Activated CD4-positive, alpha-beta T cell treated with anti-CD3 and anti-CD28 coated beads for 4 hours (primary cell): ENCODE measurements at places on chromosomes 1 and 21.

DNA sequence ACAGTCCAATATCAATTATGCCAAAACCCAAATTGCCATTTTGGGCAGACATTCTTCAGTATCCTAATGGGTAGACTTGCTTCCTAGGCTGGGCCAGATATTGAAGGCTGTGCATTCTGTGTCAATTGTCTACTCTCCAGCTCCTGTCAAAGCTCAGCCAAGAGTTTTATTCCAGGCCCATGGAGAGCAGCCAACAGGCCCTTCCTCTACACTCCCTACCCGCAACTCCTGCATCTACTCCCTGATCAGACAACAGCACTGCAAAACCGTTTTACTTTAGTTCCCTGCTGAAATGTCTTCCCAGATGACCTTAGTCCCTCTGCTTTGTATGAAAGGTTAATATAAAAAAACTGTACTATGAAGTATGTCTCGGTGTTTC, 6.6 kb upstream of the ADORA3 start:
- DNase-seq = no peak

DNA sequence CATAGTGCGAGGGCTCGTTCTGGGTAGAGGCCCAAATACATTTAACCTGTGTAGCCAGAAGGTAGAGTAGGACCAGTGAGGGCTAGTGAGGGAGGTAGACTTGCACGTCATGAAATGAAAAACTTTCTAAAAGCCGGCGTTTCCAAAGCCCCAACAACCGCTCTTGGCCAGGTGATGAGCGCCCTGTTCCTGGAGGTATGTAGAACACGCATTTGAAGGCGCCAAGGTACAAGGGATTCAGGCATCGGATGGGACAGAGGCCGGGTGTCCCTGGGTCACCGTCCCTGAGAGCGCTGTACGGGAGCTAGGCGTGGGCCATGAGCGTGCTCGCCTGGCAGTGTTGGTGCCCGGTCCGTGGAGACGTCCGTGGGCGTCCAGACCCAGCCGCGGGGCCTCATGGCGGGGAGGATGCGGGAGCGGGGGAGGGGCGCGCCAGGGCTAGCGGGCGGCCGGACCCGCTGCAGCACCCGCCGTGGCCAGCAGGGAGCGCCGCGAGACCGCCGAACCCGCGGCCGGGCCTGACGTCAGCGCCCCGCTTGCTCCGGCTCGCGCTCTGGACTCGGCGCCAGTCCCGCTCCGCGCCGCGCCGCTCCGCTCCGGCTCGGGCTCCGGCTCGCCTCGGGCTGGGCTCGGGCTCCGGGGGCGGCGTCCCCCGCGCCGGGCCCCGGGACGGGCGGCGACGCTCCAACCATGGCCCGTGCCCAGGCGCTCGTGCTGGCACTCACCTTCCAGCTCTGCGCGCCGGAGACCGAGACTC, at the start of gene PTPRU:
PTPRU (plus strand) TSS at position 568 of the 757 bp plus-strand sequence; CDS start at position 691, 123 bp downstream.
- DNase-seq = peak; percentile 77

- DNase-seq = peak; percentile 18
Observed at GRCh38 chr1:203307641-203308126, 2.4 kb downstream of the BTG2 start.

DNA sequence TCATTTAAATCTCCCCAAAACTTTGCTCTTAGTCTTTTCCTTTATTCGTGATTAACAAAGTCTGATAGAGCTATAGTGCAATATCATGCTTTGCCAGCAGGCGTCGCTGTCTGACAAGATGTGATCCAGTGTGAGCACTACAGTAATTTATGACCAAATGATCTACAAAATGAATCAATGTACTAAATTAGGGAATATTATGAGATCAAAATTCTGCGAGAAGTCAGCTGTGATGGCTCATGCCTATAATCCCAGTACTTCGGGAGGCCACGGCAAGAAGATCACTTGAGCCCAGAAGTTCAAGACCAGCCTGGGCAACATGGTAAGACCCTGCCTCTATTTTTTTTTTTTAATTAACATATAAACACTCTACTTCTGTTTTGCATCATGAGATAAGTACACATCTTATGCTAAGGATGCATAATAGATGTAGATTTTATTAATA, 3.6 kb upstream of the SPSB1 start:
- peak; percentile 76 for DNase-seq

DNA sequence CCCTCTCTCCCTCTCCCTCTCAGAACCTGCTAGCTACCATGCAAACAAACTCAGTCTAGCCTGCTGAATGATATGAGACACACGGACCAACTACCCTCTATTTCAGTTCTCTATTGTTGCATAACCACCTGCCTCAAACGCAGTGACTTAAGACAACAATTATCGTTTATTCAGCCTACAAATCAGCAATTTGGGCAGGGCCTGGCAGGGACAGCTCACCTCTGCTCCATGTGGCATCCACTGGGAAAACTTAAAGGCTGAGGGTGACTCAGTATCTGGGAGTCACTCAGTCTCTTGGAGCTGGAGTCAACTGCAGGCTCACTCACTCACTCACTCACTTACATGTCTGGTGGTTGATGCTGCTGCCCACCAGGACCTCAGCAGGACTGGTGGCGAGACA, 121.3 kb downstream of the SEC16B start:
- DNase-seq = no peak

- no peak for DNase-seq
Observed at GRCh38 chr21:44482581-44483287, 27.4 kb downstream of the LRRC3 start.

DNA sequence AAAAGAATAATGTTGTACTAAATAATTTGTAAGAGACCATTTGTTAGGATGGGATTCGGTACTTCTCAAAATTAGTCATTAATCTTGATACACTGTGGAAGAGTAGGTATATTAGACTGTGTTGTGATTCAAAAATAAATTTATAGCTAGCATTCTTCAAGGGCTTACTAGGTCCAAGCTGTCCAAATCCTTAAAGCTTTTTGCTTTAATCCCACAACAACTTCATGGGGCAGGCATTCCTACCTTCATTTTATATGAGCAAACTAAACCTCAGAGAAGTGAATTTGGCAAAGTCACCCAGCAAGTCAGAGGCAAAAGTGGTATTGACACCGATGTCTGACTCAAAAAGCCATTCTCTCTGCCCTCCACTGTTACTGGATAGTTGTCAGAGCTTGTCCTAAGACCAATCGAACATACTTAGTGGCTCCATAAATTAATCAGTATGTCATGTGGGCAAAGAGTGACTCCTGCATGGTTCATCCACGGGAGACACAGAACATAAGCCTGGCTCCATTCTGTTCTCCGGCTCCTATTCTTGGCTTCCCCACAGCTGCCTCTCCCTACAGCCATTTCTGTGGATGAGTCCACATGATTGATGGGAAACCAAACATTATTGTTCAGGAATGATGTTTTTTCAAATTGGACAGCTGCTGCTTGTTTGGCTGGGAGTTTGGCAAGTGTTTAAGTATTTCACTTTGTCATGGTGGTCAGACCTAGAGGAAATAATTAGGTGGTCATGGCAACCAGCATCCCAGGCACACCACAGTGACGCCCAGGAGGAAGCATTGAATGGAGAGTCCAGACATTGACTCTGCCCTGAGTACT, 133.4 kb upstream of the FGGY start:
- DNase-seq = no peak

GRCh38 chr1:110067893-110068645, 2.4 kb downstream of the ALX3 start:
- DNase-seq = no peak

- no peak for DNase-seq
Observed at GRCh38 chr1:43007377-43008114, 48.9 kb upstream of the SLC2A1 start.

GRCh38 chr1:157781048-157781447, 4.1 kb upstream of the FCRL2 start:
- DNase-seq = no peak

- no peak for DNase-seq
Observed at GRCh38 chr1:203139976-203140475, 12.5 kb downstream of the ADORA1 start.

DNA sequence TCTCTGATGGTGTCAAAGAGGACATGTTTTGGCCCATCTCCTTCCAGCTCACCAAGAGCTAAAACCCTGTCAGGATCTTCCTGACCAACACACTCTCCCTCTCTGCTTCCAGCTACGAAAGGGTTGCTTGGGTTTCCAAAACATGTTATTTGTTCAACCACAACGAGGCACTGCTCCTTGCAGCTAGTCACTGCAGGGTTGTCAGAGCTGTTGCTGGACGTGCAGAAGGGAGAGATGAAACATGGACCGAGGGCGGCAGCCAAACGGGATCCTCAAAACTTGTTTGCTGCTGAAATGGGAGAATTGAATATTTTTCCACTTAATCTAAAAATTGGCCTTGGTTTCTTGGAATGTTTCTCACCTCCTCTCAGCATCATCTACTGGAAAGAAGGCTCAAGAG, 12.4 kb downstream of the ZBTB18 start:
- DNase-seq = no peak

DNA sequence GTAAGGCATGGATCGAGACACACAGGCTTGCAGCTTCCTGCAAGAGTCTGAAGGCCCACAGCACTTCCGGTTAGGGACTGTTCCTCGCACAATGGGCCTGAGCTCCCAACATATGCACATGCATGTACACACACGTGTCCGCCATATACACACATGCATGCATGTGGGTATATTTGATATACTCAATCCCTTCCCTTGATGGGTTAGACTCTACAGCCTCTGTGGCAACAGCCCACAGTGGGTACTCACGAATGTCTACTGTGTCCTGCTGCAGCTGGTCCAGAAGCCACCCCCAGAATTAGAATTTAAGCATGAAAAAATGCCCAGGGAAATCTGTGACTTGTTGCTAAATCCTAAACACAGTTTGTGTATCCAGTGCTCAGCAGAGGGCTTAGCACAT, 9.9 kb downstream of the F3 start:
- no peak for DNase-seq

- no peak for DNase-seq
Observed at GRCh38 chr1:212935387-212935981, 14.9 kb upstream of the VASH2 start.

GRCh38 chr1:18999359-18999758, 42.9 kb upstream of the IFFO2 start:
- no peak for DNase-seq

GRCh38 chr21:29053656-29054055, 19.8 kb downstream of the CCT8 start:
- no peak for DNase-seq

- DNase-seq = peak; percentile 81
Observed at GRCh38 chr1:27102707-27103468, 52.0 kb downstream of the SLC9A1 start.

DNA sequence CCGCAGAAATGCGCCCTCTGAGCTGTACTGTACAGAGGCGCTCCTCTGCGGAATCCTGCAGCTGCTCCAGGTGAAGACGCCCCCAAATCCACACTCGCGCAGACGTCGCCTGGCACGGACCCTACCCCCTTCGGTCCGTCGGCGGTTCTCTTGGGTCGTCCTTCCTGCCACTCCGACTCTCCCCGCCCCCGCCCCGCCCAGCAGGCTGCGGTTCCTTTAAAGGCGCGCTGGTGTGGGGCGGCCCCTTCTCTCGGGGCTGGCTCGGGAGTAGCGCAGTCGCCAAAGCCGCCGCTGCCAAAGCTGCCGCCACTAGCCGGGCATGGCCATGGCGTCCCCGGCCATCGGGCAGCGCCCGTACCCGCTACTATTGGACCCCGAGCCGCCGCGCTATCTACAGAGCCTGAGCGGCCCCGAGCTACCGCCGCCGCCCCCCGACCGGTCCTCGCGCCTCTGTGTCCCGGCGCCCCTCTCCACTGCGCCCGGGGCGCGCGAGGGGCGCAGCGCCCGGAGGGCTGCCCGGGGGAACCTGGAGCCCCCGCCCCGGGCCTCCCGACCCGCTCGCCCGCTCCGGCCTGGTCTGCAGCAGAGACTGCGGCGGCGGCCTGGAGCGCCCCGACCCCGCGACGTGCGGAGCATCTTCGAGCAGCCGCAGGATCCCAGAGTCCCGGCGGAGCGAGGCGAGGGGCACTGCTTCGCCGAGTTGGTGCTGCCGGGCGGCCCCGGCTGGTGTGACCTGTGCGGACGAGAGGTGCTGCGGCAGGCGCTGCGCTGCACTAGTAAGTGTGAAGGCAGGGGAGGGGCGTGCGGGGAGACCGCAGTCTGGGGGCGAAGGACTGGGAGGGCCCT, at the start of gene RASSF5:
RASSF5 (plus strand) TSS at position 248 of the 846 bp plus-strand sequence; CDS start at position 320, 72 bp downstream.
- DNase-seq = peak; percentile 73

DNA sequence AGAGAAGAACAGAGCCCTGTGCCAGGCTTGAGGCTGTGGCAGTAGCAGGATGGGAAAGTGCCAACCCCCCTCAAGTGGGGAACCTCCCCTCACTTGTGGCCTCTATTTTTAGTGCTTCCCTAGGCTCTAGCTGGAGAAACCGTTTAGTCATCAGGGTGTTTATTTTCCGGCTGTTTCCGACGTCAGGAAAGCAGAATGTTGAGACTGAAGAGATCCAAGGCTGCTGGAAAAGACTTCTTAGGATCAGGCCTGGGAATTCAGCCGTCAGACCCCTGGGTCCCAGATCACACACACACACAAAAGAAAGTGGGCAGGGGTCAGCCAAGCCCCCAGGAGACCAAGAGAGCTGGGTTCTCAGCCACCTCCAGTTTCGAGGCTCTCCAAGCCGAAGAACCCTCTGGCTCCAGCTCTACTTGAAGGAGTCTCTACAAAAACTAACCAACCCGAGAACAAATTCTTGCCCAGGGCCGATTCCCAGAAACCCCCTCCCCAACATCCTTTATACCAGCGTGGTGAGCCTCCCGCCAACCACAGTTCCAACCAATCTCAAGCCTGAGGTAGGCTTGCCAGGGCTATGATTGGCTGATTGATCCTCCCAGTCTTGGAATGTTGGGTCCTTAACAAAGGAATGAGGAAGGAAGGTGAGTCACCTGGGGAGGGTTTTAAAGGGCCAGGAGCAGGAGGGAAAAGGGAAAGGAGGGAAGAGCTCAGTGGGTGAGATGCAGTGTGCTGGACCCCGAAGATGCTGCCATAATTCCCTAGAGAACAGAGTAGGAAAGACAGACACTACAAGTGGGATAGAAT, 2.5 kb upstream of the MEF2D start:
- no peak for DNase-seq

DNA sequence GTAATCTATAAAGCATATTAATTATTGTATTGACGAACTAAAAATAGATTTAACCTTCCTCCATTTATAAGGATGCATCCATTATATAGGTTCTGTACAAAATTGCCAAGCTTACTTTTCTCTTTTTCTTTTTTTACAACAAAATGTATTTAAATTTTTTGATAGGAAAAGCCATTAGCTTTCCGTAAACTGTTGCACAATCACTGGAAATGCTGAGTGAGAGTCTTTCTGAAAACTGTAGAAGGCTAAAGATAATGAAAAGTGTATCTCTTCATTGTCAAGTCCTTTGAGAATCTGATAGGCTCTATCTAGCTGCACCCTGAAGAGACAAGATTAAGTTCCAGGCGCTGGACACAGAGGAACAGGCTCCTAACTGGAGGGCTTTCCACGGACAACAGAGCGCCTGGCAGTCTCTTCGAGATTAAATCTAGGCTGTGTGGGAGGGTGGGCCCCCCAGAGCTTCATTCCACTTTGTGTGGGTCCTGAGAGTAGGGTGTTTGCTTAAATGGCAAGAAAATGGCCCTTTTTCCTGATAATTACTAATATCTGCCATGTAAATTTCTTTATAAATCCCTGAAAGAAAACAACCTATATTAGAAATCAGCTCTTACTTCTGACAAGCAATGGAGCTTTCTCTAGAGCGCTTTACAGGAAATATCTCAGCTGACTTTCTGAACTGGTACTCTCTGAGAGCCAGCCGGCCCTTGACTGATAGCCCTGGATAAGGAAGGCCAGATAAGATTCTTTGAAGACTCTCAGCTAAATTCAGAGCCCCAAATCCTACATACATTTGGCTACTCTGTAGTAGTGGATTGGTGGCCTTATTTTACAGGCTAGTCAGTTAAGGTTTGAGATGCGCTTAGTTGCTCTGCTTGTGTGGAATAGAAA, 108.3 kb downstream of the FMN2 start:
- no peak for DNase-seq

- no peak for DNase-seq
Observed at GRCh38 chr1:33382661-33383415, 48.1 kb downstream of the PHC2 start.

GRCh38 chr1:246564839-246565750, 966 bp downstream of the TFB2M start:
- no peak for DNase-seq
